ENCODE measurements at places on chromosomes 5 and 9.

- no peak for DNase-seq
Observed at GRCh38 chr5:175059687-175060211, 335.4 kb downstream of the MSX2 start.

DNA sequence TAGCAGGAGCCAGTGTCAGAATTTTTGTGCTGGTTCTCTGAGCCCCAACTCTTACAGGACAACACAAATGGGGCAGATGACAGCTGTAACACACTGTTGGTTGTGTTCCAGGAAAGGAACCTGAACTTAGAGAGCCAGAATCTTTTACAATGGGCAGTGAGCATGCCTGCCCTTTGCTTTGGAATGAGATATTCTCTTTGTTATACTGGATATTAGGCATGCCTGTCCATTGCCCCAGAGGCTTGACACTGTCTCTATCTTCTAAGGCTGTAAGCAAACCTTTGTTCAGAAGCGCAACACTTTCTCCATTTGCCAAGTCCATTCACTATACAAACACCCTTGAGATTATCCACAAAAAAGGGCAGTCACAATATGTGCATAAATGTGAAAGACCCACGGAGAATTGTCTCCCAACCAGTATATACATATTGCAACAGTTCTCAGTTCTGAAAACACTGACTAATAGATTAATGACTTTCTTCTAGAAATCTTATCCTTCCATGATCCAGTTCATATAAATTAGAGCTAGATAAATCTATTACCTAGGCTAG is 26.3 kb upstream of the CEP120 start:
- DNase-seq, result no peak

GRCh38 chr9:109779711-109780452 is at the start of gene PALM2AKAP2:
PALM2AKAP2 (plus strand) TSS chr9:109780198; CDS start chr9:109780489, 291 bp downstream.
- DNase-seq, result no peak

DNA sequence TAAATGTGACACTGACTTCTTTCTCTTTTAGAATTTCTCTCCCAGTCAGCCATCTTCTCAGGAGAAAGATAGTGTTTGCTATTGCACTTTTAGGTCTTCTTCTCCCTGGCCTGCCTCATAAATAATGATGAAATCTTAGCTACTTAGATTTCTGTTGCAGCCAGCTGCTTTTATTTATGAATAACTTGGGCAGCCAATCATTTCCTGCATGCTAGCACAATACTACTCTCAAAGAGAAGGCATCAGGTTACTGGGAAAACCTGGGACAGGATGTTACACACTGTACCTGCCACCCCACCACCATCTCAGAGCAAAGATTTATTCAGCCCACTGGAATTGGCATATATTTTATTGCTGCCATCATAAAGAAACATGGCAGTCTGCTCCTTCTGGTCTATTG is 266.6 kb downstream of the PRELID2 start:
- no peak for DNase-seq

DNA sequence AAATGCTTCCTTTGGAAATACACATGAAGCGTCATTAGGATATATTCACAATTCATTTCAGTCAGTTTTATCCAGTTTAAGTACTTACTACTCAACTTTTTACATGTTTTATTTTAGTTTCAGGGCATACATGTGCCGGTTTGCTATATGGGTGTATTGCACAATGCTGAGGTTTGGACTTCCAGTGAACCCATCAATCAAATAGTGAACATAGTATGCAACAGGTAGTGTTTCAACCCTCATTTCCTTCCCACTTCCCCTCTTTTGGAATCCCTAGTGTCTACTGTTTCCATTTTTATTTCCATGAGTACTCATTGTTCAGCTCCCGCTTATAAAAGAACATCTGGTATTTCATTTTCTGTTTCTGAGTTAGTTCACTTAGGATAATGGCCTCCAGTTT is 74.7 kb downstream of the TMEM161B start:
- no peak for DNase-seq

- DNase-seq, result no peak
Observed at GRCh38 chr5:32625547-32625946, 40.2 kb downstream of the SUB1 start.

- no peak for DNase-seq
Observed at GRCh38 chr9:75019022-75019421, 9.1 kb downstream of the CARNMT1 start.

DNA sequence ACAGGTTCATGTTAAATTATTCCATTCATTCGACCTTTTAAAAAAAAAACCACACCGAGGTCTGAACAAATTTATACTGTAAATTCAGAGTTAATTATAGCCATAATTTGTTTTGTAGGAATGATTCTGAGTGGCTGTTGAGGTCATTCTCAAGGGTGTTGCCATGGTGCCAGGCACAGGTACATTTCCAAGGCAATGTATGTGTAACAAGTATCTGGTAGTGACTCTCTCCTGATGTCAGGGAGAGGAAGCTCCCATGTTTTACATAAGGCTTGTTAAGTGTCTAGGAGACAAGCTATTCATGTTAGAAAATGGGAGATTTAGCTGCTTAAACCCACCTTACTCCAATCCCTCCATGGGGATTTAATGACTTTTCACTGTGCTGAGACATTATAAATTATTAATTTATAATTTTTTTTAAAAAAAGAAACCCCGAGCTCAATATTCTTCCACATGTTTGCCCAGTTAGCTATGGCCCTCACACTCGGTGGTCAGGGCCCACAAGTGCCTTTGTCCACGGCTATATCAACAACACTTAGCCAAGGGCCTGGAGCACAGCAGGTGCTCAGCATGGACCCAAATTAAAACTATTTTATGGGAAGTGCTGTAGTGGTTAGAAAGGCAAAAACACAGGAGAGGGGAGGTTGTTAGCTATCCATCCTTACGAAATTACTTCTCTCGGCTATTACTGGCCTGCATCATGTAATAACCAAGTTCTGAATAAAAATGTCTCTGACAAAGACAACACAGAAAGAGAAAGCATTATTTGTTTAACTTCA is 154.6 kb upstream of the GNA14 start:
- no peak for DNase-seq

DNA sequence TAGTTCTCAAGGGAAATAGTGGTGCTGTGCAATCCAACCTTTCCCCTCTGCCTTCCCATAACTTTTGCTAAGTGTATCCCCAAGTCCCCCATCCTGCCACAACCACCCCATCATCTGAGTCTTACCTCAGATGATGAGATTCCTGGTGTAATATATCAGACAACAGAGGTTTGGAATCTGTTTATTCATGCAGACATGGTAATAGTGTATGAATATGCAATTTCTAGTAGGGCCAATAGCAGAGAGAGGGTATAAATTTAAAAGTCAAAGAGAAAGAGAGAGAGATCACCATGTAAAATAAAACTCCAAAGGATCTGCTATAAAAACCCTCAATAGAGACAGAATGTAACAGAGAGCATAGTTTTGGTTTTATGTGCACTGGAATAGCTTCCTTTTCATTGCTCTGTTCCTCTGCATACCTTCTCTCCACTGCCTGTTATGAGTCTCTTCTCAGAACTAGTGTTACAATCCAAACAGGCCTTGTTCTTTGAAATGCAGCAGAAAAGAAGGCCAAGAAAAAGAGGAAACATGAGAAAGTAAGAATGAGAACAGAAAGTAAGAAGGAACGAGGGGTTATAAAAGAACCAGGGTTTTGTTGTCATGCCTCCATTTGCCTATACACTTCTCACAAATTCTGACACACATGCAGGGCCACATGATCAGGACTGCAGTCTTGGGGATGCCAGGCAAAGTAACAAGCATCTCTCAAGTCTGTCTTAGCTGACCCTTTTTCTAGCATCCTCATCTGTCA is 278.0 kb downstream of the CETN3 start:
- no peak for DNase-seq
